ENCODE measurements at places on chromosomes 7 and 10.

DNA sequence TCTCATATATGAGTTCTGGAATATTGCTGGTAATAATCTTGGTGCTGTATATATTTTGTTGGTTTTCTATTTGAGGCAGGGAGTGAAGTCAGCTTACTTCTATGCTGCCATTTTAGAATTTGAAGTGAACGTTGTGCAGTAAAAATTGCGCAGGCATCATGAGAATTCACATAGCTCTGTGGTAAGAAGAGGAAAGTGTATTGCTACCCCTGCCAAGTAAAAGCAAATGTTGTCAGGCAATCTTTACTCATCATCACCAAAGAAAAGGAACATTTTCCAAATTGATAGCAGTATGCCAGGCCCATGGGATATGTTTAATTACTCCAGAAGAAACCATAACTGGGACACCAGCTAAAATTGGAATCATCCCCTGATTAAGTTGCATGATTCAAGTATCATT lies 13.4 kb downstream of the FEZF1 start:
- DNase-seq = no peak

DNA sequence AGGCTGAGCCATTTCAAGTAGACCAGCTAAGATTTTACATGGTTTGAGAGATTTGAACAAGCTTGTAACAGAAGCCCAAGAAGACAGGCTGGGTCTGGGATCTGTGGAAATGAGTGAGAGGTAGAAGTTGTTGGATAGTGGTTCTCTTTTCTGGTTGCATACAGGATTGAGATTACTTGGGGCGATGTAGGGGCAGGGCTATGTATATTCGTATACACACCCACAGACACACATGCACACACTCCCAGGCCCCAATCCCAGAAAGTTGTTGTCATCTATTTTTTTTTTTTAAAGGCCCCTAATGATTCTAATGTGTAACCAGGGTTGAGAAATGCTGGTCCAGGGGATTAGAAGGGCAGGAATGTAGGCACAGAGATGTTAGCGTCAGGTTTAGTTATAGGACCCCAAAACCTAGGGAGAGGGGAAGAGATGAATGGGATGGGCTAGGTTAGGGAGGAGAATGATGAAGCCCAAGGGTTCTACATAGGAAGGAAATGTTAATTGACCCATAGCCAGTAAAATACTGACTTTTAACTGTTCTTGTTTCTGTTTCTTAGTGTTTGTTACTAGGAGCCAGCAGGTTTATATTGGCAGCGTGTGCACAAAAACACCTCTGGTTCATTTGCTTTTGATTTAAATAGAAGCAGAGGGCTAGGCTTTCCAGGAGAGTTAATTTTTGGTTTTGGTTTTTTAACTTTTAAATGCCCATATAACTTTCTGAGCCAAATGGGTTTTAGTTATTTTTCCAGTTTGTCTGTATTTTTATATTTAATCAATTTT lies 7.8 kb downstream of the TAX1BP1 start:
- no peak for DNase-seq

DNA sequence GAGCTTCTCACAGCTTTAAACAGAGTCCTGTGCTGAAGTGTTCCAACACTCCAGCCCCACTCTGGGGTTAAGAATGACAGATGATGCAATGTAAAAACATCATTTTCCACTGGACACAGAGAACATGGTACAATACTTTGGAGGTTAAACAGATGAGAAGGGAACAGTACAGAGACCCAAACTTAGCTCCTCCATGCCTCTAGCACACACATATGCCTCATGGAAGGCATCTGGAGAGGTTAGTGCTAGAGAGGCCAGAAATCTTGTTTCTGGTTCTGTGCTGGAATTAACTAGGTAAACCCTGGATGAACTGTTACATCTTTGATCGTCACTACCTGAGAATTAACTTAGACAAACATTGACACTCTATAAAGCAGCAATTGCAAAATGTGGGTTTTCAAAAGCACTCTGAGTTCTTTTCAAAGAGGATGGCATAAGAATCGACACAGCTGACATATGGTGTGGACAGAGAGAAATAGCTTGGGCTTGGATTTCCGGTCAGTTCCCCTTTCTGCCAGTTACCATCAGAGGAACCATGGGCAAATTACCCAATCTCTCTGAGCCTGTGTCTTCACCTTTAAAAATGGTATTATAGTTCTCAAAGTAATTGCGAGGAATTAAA lies 81.9 kb downstream of the KCNMA1 start:
- no peak for DNase-seq

DNA sequence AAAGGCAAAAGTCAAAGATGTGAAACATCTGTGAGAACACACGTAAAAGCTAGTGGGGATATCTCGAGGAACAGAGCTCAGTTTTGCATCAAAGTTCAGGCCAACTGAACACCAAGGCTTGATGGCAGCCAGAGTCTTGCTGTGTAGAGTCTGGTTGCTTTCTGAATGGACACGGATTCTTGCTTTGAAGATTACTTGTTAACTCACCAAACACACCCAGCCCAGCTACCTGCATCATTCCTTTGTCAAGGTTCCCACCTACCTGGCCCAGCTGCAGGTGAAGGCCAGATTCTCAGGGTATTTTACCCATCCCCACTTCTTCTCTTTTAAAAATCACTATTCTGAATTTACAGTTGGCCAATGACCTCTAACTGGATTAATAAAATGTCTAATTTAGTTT lies 174.4 kb upstream of the PHYHIPL start:
- no peak for DNase-seq

- DNase-seq = no peak
Measured at GRCh38 chr7:108270385-108271015, 140.3 kb upstream of the LAMB4 start.

GRCh38 chr7:130114776-130115175 lies 44.4 kb downstream of the KLHDC10 start:
- DNase-seq = no peak

GRCh38 chr10:34528320-34528719 lies 286.8 kb downstream of the PARD3 start:
- DNase-seq = no peak

DNA sequence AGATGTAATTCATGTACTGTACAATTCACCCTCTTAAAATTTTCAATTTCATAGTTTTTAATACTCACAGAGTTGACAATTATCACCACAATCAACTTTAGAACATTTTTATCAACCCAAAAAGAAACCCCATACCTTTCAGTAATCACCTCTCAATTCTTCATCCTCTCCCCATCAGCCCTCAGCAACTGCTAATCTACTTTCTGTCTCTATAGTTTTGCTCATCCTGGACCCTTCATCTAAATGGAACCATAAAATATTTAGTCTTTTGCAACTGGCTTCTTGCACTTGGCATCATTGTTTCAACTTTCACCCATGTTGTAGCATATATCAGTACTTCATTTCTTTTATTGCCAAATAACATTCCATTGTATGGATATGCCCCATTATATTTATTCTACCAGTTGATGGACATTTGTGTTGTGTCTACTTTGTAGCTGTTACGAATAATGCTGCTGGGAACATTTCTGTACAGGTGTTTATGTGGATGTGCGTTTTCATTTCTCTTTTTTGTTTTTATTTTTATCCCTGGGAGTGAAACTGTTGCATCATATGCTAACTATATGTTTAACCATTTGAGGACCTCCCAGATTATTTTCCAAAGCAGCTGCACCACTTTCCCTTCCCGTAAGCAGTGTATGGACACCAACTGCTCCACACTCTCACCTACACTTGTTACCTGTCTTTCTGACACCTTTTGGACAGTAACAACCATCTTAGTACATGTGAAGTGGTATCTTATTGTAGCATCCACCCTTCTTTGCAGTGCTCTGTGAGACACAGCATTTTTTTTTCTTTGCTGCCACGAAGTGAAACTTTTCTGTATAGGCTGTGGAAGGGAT lies 65.4 kb upstream of the APBB1IP start:
- no peak for DNase-seq
